ENCODE measurements at places on chromosomes 16 and 17.

DNA sequence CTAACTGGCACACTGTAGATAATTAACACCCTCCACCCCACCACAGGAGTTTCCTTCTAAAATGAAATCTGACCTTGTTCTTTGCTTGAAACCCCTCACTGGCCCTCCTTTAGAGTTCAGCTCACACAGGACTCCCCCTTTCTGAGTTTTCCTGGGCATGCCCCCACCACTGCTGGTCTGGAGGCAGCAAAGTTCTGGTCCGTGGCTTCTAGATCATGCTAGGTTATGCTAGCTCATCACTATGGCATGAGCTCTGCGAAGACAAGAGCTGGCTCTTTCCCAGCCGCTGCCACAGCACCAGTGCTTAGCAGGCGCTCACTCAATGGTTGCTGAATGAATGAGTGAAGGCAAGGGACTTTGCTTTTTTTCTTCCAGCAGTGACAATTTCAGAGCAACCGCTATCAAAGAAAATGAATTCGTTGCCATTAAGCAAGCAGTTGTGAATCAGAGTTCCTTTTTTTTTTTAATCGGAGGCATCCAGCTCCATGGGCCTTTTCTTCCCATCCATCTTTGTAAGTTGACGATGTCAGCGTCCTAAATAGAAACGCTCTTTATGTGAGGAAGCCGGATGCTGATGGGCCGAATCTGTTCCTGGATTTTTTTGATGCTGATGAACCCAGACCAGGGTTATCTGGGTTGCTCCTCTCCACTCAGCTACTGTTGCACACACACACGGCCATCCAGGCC lies 80.8 kb upstream of the NOL11 start:
- DNase-seq: no peak

DNA sequence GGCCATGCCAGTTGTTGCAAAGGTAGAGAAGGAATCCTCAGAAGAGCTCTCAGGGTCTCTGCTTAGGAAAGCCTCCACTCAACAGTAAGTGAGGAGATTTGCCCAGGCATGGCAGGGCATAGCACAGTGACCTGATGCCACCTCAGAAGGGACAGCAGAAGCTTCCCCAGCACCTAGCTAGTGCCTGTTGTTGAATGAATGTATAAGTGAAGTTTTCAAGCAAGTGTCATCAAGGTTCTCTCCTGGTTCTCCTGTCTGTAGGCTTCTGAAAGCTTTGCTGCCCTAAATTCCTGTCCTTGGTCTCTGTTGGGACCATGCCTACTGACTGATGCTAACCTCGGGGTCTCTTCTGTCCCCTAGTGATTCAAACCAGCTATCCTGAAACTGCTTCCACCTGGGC lies 114.9 kb upstream of the TBX2 start:
- DNase-seq: no peak

DNA sequence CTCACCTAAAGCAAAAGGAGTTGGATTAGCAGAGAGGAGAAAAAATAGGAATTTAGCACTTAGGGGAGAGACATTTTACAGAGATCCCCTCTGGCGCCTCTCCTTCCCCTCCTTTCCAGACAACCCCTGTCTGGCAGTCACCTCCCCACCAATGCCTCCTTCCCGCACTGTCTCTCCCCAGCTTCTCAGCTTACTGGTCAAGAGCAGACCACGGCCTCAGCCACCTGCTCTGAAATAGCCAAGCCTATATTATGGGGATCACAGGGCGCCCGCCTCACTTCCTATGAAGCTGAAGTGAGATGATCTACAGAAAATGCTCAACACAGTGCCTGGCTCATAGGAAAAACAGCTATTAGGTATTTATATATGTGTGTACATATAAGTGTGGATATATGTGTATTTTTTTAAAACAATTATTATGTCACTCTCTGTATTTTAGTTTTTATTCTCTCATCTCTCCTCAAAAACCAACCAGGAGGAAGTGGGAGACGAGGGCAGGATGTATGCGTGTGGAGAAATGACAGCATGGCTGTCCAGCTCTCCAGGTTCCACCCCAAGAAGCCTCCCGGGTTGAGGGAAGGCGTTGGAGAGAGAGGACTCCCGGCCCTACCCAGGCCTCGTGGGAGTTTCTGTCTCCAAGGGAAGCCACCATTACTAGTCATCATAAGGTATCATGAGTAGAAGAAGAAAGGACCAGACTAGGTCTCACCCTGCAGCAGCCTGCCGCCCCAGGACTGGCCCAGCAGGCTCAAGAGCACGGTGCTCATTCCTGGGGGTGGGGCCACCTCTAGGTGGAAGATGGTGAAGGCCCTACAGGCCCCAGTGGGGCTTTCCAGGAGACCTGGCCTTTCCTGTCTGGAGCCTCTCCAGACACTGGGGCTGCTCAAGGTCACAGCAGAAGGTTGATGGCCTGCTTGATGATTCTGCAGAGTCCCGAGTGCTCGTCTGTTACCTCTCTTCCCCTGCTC lies 27.2 kb downstream of the MAP3K14 start:
- no peak for DNase-seq

- peak; percentile 92 for DNase-seq
Measured at GRCh38 chr17:8225813-8226535, 15.6 kb upstream of the AURKB start.

- no peak for DNase-seq
Measured at GRCh38 chr17:60371818-60372510, 20.0 kb downstream of the USP32 start.

- peak; percentile 59 for DNase-seq
Measured at GRCh38 chr17:75832164-75832651, 12.0 kb downstream of the UNC13D start.

- DNase-seq: no peak
Measured at GRCh38 chr17:32656886-32657285, 170.1 kb downstream of the CDK5R1 start.

DNA sequence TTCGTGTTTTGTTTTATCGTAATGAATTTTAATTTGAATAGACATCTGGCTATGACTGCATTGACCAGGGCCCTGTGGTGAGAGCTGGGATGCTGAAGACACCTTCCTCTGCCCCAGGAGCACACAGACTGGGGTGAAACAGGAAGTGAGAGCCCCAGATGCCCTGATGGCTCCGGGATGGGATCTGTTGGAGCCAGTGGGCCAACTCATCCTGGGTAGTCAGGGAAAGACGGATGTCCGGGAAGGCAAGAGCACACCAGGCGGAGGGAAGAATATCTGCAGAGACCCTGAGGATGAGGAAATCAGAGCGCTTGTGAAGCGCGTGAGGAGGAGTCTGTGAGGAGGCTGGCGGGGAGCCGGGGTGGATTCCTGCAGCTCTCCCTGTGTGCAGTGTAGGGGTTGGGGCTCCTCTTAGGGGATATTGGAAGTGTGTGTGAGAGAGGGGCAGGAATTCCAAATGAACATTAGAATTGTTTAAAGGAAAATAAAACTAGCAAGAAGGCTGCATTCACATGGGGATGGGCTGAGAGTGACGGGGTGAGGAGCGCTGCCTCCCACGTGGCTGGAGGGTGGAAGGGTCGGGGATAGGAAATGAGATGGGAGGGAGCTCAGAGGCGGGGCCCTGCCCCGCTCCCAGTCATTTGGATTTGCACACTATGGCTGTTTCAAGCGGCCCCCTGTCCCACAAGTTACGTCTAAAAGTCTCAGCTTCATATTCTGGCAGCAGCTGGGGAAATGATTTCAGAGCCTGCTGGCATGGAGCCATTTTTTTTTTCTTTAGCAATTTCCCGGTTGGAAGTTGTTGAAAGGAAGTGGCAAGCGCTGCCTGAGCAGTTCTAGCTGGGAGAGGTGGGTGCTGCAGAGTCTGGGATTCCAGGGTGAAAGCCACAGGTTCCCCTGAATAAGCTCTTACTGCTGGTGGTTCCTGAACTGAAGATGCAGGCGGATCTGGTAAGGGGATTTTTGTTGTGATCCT lies 71.2 kb upstream of the LGALS9 start:
- no peak for DNase-seq

- no peak for DNase-seq
Measured at GRCh38 chr17:63365366-63366240, 80.5 kb downstream of the CYB561 start.

DNA sequence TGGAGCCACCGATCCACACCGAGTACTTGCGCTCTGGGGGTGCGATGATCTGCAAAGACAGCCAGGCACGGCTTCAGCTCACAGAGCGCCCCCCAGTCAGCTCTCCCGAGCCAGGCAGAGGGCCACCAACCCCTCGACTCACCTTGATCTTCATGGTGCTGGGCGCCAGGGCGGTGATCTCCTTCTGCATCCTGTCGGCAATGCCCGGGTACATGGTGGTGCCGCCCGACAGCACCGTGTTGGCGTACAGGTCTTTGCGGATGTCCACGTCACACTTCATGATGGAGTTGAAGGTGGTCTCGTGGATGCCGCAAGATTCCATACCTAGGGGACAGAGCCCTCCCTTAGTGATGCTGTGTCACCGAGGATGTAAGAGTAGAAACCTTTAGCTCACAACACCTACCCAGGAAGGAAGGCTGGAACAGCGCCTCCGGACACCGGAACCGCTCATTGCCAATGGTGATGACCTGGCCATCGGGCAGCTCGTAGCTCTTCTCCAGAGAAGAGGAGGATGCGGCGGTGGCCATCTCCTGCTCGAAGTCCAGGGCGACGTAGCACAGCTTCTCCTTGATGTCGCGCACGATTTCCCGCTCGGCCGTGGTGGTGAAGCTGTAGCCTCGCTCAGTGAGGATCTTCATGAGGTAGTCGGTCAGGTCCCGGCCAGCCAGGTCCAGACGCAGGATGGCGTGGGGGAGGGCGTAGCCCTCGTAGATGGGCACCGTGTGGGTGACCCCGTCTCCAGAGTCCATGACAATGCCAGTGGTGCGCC lies 1.6 kb downstream of the ACTG1 start:
- DNase-seq: peak; percentile 34

- no peak for DNase-seq
Measured at GRCh38 chr16:8108991-8109509, 481.3 kb downstream of the TMEM114 start.

DNA sequence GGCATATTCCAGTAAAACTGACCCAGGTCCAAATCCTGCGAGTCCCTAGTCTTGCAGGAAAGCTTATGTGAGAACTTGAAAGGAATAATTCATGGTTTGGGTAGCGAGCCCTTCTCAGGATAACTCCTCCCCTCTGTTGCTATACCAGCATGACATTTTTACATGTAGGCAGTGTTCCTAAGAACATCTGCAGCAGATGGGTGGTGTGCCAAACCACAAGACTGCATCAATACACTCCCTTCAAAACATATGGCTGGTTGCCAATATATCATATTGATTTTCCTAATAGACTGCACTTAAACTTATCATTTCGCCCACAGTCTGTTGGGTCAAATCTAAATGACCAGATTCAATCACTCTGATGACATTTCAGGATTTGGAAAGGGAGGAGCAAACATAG lies 19.9 kb downstream of the PSME3IP1 start:
- no peak for DNase-seq

- peak; percentile 52 for DNase-seq
Measured at GRCh38 chr17:79160980-79161636, 86.5 kb downstream of the ENGASE start.

DNA sequence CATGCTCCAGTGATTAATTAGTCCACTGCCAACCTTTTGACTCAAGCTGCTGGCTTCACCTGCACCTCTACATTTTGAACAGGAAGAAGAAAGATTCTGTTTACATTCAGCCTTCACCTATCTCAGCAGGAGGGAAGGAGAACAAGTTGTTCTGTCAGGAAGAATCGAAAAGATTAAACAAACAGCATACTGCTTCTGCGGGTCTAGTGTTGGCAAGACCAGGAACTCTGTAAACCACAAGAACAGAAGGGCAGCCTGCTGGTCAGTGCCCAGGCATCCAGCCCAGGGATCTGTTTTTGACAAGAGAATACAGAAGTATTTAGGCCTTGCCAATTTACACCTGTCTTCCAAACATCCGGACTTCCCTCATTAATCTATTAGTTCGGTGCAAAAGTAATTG lies 189.7 kb downstream of the CHD9NB start:
- DNase-seq: no peak

DNA sequence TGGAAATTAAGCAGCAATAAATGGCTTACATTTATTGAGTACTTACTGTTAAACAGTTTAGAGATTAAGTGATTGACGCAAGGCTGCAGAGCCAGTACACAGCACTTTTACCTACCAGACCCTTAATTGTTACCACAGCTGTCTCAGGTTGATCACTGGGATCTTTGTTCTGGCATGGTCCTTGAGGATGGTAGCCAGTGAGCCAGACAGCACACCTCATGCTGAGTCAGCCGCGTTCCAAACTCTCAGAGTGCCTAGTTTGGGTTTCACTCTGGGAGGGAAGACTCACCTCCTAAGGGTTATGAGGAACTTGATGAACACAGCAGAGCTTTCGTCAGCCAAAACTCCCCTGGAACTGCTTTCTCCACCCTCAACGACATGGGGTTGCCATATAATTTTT lies 20.4 kb downstream of the CDH3 start:
- no peak for DNase-seq

DNA sequence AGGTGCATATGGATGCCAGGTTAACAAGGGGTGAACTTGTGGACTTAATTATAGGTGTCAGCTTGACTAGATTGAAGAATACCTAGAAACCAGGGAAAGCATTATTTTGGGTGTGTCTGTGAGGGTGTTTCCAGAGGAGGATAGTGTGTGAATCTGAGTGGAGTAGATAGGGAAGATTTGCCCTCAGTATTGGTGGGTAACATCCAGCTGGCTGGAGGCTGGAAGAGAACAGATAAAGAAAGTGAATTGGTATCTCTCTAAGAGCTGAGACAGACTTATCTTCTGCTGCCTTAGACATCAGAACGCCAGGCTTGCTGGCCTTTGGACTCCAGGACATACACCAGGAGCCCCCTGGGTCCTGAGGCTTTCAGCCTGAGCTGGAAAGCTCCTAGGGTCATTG lies 75.2 kb downstream of the CDRT15 start:
- DNase-seq: no peak

- peak; percentile 77 for DNase-seq
Measured at GRCh38 chr17:77449908-77450741, 309.4 kb downstream of the SEC14L1 start.

- DNase-seq: peak; percentile 63
Measured at GRCh38 chr16:11310997-11311561, 29.9 kb upstream of the PRM1 start.

DNA sequence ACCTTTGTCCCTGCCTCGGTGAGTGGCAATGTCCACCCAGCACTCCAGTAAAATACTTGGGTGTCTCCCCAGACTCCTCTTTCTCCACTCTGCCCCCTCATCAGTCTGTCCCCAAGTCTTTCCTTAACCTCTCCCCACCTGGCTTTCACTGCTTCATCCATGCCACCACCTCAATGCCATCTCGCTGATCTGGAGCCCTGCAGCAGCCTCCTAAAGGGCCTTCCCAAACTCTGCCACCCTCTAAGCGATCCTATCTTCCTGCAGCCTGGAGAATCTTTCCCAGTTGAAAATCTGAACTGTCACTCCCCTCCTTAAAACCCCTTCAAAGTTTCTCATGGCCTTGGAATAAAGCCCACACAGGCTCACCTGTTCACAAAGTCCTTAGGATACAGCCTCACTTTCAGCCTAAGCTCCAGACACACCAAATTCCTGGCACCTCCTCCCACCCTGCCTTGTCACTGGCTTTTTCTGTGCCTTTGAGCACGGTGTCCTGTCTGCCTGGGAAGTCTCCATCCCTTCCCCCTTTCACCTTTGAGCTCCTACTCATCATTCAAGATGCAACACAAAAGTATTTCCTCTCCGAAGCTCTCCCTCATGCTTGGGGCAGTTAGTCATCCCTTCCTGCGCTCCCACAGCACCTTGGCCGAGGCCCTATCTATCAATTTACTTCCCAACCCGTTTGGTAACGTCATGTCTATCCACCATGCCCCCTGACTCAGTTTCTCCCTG lies 2.8 kb downstream of the WNK4 start:
- no peak for DNase-seq

GRCh38 chr16:88022076-88023042 lies 71.1 kb downstream of the BANP start:
- DNase-seq: no peak

GRCh38 chr16:3017794-3018506 lies at the start of gene CLDN6:
Gene CLDN6, minus strand, starts transcription at chr16:3018183. Its CDS starts 2,162 bp downstream, at chr16:3016021.
- peak; percentile 28 for DNase-seq

GRCh38 chr17:74520016-74520434 lies 11.2 kb downstream of the CD300LB start:
- DNase-seq: no peak

Measured in activated CD4-positive, alpha-beta T cell treated with anti-CD3 and anti-CD28 coated beads, Interleukin-2, amount 50 U/mL, for 16 hours (primary cell).